HCEC 1CT (cell line): ENCODE measurements at places on chromosomes 6 and 20.

- peak; percentile 92 for DNase-seq
These were observed 9.2 kb downstream of the CYB5R4 start for GRCh38 chr6:83868639-83869038.

DNA sequence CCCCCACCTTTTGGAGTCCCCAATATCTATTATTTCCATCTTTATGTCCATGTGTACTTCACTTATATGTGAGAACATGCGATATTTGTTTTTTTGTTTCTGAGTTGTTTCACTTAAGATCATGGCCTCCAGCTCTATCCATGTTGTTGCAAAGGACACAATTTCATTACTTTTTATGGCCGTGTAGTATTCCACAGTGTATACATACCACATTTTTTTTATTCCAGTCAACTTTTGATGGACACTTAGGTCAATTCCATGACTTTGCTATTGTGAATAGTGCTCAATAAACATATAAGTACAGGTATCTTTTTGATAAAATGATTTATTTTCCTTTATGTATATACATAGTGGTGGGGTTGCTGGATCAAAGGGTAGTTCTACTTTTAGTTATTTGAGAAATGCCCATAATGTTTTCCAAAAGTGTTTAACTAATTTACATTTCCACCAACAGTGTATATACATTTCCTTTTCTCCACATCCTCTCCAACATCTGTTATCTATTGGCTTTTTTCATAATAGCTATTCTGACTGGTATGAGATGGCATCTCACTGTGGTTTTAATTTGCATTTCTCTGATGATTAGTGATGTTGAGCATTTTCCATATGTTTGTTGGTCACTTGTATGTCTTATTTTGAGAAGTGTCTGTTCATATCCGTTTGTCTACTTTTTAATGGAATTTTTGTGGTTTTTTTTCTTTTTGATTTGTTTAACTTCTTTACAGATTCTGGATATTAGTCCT, 34.0 kb upstream of the COL10A1 start:
- peak; percentile 77 for DNase-seq

DNA sequence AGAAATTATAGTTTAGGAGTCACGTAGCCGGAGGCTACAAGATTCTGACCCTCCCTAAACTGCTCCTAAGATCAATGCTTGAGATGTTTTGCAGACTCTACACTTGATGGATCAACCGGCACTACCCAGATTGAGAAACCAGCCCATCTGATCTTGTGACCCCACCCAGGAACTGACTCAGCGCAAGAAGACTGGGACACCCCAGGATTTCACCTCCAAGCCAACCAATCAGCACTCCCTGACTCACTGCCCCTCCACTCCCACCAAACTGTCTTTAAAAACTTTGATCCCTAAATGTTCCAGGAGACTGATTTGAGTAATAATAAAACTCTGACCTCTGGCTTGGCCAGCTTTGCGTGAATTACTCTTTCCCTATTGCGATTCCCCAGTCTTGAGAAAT, 99.8 kb downstream of the OPRM1 start:
- DNase-seq, result no peak

GRCh38 chr20:10747019-10747418, 73.2 kb upstream of the JAG1 start:
- no peak for DNase-seq

GRCh38 chr20:13349235-13349604, 128.1 kb downstream of the ISM1 start:
- DNase-seq, result no peak

GRCh38 chr6:146859206-146859605, 260.4 kb downstream of the ADGB start:
- DNase-seq, result no peak

DNA sequence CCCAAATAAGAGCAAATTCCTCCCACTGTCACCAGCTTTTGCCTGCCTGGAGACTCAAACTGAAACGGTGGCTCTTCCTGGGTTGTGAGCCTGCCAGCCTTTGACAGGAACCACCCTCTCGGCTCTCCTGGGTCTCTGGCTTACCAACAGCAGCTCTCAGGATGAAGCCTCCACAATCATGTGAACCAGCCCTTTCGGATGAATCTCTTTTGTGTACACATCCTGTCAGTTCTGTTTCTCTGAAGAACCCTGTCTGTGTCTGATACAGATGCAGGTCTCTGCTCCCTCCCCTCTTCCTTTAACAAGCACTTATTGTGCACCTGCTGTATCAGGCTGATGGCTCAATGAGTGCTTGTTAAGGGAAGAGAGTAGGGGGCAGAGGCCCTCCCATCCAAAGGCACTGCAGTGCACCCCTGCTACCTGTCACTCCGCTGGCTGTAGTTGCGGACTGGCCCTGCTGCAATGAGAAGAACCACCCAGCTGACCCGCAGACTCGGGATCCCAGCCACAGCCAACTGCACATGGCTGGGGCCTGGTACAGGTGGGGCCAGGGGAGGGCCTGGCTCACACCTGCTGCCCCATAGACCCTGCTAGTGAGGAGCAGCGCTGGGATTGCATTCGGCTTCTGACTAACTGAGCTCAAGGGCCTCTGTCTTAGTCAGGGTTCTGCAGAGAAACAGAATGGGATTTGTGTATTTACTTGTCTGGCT, 120.1 kb upstream of the PMEPA1 start:
- DNase-seq, result no peak

GRCh38 chr6:149300563-149300962, 16.9 kb upstream of the TAB2 start:
- no peak for DNase-seq

GRCh38 chr6:22146931-22147701, 149.7 kb downstream of the PRL start:
- no peak for DNase-seq

DNA sequence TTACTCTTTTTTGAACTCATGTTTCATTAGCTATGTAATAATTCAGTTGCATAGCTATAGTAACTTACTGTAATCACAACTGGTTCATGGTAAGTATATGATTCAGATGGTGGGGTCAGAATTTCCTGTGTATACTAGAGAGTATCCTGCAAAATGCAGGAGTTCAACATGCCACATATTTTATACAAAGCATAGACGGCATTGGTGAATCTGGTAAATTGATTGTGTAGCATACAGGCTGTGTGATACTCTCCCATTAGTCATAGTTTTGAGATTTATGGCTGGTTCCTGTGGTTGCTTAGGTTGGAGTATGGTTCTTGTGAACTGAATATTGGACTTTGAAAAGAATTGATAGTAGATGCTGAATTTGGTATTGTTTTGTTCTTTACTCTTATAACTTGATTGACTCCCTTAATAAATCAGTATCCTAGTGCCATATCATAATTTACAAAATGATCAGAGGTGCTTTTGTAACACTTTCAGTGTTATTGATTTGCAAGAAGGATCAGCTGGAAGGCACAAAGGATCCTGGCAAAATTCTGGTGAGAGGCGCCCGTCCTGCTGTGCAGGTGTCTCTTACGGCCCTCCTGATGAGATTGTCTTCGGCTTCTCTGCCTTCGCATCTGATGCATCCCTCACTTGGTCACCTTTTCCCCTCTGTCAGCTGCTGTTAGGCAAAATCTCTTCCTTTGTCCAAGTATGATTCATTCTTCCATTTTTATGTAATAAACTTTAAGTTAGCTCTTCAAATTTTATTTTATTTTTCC, 22.6 kb downstream of the SNX9 start:
- DNase-seq, result peak; percentile 67

DNA sequence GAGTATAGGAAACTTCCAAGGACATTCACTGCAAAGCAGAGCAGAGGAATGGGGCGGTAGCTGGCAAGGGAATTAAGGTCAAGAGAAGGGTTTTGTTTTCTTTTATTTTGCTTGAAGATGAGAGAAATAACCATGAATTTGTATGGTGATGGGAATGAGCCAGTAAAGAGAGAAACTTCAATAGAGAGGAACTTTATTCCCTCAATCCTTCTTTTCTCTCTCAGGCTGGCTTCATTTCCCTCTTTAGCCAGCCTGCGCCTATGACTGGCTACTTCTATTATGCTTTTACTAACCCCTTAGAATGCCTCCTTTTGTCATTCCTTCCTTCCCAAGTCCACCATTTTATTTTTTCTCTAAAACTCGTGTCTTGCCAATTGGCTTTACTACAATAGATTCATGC, 101.4 kb upstream of the CEP85L start:
- no peak for DNase-seq

GRCh38 chr6:167420177-167420576, 95.3 kb downstream of the TTLL2 start:
- no peak for DNase-seq

GRCh38 chr20:32979201-32979998, 24.8 kb downstream of the SUN5 start:
- DNase-seq, result no peak

- DNase-seq, result no peak
These were observed 29.7 kb upstream of the PI16 start for GRCh38 chr6:36924778-36925374.

DNA sequence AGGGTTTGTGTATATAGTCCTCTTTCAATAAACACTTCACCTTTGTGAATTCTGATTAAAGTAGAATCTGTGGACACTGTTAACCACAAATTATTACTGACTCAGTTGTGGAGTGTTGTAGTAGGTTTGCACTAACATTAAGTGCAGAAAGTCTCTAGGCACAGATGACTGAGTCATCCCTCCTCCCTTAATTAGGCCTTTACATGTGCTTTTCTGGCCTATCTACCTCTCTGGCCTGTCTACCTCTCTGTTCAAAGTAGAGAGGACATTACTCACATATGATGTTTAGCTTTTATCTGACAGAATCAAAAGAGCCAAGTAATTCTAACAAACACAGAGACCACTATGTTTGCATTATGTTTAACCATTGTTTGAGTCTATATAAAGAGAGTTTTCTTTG, 783.0 kb downstream of the TENT5A start:
- DNase-seq, result no peak

DNA sequence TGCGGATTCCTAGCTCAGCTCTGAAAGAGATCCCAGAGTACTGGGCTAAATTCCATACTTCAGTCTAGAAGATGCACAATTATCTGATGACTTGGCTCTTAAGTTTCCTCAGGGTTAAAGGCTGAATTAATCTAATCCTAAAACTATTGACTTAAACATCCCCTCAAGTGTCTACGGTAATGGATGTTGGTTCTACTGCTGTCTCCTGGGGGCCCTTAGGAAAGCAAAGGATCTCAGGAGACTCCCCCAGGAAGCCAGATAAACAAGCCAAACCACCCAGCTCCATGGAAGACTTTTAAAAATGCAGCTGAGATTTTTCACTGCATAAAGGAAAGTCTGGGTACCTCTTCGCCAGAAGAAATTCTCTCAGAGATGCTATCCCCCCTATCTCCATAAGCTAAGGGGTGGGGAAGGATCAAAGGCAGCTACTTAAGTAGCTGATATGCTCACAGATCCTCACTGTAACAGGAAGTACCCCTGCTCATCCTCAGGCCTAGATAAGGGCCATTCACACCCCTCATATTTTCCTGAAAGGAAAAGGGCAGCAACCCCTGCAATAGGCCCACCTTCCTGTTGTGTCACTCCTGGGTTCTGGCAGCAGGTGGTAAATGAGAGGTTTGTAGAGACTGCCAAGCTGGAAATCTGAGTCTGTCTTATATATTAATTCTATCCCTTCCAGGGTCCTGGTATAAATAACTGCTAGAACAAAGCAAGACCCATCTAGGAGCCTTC, 9.3 kb downstream of the NDRG3 start:
- DNase-seq, result no peak

DNA sequence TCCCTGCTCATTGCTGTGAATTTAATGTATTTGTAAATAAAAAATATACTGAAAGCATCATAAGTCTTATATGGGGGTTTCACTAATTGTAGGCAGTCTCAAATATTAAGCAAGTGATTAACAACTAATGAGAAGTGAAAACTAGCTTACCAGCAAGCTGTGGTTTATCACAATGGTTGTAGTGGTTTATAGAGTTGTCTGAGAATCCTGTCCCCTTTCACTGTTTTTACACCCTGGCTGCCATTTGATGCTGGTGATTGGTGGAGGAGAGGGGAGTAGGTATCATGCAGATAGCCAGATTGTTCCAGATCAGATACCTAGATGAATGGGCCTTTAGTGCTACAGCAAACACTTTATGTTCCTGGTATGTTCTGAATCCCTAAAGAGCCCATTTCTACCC, 6.0 kb downstream of the MKKS start:
- no peak for DNase-seq

GRCh38 chr6:34490390-34491090, 24.7 kb downstream of the PACSIN1 start:
- no peak for DNase-seq

DNA sequence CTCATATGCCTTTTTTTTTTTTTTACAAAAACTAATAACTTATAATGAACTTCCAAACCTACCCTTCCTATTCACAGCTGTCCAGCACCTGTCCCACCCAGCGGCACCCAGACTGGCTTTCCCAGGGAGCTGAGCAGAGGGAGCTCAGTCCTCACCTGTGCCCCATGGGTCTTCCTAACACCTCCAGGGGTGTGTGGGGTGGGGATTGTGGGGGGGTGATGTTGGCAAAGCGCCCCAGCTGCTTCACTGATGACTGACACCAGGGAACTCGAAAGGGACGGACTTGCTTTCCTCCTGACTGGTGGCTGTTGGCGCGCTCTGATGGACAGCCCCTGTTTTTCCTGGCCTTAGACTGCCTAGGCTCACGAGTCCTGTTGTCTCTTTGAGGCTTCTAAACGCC, 14.2 kb upstream of the SYNJ2 start:
- DNase-seq, result no peak

DNA sequence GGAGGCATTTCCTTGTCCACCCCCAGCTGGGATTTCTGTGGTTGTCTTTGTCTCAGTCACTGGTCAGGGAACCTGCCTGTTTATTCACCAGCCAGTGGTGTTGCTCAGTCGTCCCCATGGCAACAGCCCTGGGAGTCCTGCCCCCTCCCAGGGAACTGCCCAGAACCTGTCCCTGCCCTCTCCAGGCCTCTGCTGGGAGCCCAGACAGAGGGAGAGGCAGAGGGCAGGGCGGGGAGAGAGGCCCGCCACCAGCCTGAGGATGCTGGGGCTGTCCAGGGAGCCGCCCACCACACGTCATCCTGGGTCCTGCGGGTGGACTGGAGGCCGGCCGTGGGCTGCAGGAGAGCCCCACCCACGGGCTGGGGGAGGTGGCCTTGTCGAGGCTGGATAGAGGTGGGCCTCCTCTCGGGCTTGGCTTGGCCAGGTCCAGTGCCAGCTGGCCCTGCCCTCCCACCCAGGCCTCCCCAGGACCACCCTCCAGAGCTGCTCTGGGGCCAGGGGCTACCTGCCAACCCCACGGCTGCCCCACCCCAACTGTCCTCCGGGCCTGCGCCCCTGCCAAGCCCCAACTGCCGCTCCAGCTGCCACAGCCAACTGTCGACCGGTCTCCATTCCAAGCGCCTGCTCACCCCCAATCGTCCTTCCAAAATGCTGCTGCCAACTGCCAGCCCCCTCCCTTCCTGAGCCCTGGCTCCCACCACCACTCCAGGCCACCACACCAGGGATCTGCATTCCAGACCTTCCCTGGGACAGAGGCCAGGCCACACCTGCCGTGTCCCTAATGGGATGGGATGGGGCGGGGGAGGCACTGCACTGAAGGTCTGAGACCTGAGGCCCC, 4.2 kb upstream of the ZBTB46 start:
- peak; percentile 97 for DNase-seq
